ENCODE measurements at places on chromosomes 3 and 15. TPM values are rescaled to one million over a fixed set of nuclear protein-coding genes. Genes with fewer than 3 reads are reported as not detected.

MKRN2OS gene
- total RNA-seq, result not detected

PLA2G4F gene
- not detected for total RNA-seq

ARHGEF26 gene
- 5.2 TPM for total RNA-seq

GNAT1 gene
- not detected for total RNA-seq

NEIL1 gene
- 5.0 TPM for total RNA-seq
